Activated CD8-positive, alpha-beta memory T cell treated with anti-CD3 and anti-CD28 coated beads, Interleukin-2, amount 10 ng/mL, durations not matched to agents 7 days and 5 days (primary cell): ENCODE measurements at places on chromosomes 1 and 21. TPM values are rescaled to one million over a fixed set of nuclear protein-coding genes. Genes with fewer than 3 reads are reported as not detected.

Gene MX2
- total RNA-seq = 65.1 TPM

Gene NRIP1
- total RNA-seq = 18.8 TPM

Gene IKBKE
- 64.8 TPM for total RNA-seq

Gene LBR
- 226 TPM for total RNA-seq

Gene GFI1
- 101 TPM for total RNA-seq

Gene CLDN17
- total RNA-seq = not detected

Gene THEM5
- not detected for total RNA-seq

Gene CRABP2
- total RNA-seq = 1.9 TPM

Gene ARID1A
- total RNA-seq = 92.4 TPM

Gene DYRK3
- total RNA-seq = 12.7 TPM

Gene UBE2J2
- total RNA-seq = 83.3 TPM

Gene KRTAP13-2
- total RNA-seq = not detected

Gene SMCP
- total RNA-seq = not detected

Gene ZMYND12
- total RNA-seq = 1.1 TPM

Gene RLF
- total RNA-seq = 21.4 TPM

Gene POLR3GL
- total RNA-seq = 23.5 TPM

Gene TUFT1
- total RNA-seq = 2.5 TPM

Gene KIRREL1
- total RNA-seq = not detected

Gene CTSS
- total RNA-seq = 95.9 TPM

Gene FCAMR
- total RNA-seq = not detected

Gene C1orf185
- total RNA-seq = not detected

Gene LCE3E
- total RNA-seq = not detected

Gene PHLDA3
- 23.5 TPM for total RNA-seq

Gene VHLL
- not detected for total RNA-seq

Gene TMEM81
- total RNA-seq = 2.3 TPM

Gene DENND4B
- total RNA-seq = 147 TPM

Gene PDC
- total RNA-seq = not detected

Gene CELA3A
- total RNA-seq = not detected

Gene RGS8
- not detected for total RNA-seq

Gene LAMB3
- 1.3 TPM for total RNA-seq

Gene LRRC39
- total RNA-seq = 0.82 TPM

Gene KLHDC9
- 0.52 TPM for total RNA-seq

Gene PEF1
- 45.9 TPM for total RNA-seq

Gene PROK1
- not detected for total RNA-seq

Gene OR2T33
- total RNA-seq = not detected

Gene AQP10
- not detected for total RNA-seq

Gene LCE1C
- total RNA-seq = not detected

Gene SIK1
- total RNA-seq = 7.9 TPM

Gene RNU5D-1
- not detected for total RNA-seq

Gene TMCO1
- 102 TPM for total RNA-seq

Gene CSMD2
- not detected for total RNA-seq

Gene CD34
- 0.06 TPM for total RNA-seq

Gene ZNF593OS
- total RNA-seq = not detected

Gene S100A2
- total RNA-seq = 0.50 TPM

Gene C1QA
- total RNA-seq = not detected

Gene MEF2D
- total RNA-seq = 63.1 TPM
